ENCODE measurements at places on chromosomes 2 and 18.

GRCh38 chr2:116787848-116788247 is 1026.6 kb upstream of the DDX18 start:
- DNase-seq: no peak

- DNase-seq: no peak
Observed at GRCh38 chr2:50769406-50770181, 262.3 kb downstream of the NRXN1 start.

- DNase-seq: no peak
Observed at GRCh38 chr2:180046776-180047175, 39.7 kb upstream of the CWC22 start.

DNA sequence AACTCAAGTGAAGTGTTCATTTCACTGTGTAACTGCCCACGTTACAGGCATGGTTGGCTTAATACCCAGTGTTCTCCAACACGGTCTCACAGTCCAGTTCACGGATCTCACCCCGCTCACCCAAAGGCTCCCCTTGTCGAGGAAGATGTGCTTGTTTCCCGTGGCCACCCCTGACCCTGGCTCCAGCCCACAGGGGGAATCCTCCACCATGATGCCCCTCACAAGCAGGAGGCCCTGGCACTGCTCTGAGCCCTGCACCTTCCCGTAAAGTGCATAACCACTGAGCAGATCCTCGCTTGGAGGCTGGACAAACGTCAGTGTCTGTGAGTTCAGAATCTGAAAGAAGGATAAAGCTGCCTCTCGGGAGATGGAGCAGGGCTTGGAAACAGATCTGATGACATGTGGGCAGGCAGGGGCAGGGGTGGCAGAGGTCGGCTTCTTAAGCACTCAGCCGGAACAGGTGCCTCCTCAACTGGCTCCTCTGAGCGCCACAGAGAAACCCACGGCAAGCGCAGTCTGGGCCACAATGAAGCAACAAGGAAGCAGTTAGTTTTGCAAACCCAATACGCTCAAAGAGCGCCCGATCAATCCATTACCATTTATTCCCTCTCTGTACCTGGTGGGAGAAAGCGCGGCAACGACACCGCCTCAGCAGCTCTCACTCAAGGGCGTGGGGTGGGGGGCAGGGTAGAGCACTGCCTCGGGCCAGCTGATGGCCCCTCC is 17.6 kb downstream of the HDAC4 start:
- no peak for DNase-seq

DNA sequence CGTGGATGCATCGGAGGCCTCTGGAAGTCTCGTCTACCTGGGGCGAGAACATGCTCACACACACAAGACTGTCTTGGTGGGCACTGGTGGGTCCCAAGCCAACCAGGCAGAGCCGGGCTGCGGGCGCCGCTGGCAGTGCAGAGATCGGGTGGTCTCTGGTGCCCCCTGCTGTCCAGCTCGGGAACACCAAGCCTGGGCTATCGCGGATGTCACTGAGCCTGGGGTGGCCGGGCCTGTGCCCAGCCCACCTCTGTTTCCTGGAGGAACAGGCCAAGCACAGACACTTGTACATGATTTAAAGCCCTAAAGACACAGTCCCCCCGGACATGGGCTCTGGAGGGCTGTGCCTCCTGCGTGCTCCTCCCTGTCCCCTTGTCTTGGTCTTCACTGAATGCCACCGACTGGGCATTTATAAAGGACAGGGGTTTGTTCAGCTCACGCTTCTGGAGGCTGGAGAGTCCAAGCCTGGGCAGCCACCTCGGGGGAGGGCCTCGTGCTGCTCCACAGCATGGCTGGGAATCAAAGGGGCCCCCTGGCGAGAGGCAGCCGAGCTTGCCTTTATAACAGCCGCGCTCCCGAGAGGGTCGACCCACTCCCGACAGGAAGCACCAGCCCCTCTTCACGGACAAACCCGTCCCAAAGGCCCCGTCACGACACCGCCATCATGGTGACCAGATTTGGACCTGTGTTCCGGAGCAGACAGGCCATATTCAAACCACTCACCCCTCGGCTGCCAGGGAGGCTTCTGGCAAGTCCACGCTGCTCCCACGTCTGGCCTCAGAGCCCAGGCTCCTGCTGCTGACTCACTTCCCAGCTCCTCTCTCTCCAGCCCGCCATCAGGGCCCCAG is 3.6 kb upstream of the OTOS start:
- peak; percentile 80 for DNase-seq

DNA sequence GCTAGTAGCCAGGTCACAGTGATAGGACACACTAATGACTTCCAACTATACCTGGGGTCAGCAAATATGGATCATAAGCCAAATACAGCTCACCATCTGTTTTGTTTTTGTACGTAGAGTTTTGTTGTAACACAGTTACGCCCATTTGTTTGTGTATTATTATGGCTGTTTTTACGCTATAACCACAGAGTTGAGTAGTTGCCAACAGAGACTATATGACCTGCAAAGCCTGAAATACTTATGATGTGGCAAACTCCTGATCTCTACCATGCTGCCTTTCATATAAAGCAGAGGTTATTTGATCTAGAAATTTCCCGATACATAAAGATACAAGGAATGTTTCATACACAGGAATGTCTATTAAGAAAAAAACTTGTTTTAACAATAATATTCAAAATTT is 152.2 kb downstream of the HNMT start:
- DNase-seq: no peak

- DNase-seq: no peak
Observed at GRCh38 chr18:21141668-21142422, 30.2 kb upstream of the ROCK1 start.
